B cell (primary cell): ENCODE measurements at places on chromosomes 2 and 18. TPM values are rescaled to one million over a fixed set of nuclear protein-coding genes. Genes with fewer than 3 reads are reported as not detected.

INO80B gene
- 77.5 and 78.6 TPM in 2 replicates for total RNA-seq

POTEE gene
- 0.07 TPM in 2 replicates for total RNA-seq

SLC8A1 gene
- total RNA-seq, result 0.12 and 0.20 TPM in 2 replicates

GPBAR1 gene
- total RNA-seq, result 0.81 and 1.5 TPM in 2 replicates

GULP1 gene
- total RNA-seq, result not detected in 2 replicates

DNA sequence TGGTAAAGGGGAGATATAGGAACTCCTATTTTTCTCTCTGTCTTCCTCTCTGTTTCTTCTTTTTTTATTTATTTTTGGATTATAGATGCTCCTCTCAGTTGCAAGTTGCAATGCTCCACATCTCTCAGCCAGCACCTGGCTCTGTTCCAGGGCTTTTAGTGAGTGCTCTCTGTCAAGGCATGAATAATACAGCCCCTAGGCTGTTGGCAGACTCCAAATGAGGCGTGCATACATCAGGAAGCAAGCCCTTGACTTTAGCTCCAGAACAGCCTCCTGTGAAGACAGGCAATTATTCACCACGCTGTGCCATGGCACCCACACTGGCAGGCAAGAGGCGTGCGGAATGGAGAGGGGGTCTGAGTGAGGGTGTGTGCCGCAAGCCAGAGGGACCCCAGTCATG is 228.1 kb upstream of the PXDN start:
- H3K4me3 ChIP-seq, result no peak overlapping the region
- H3K36me3 ChIP-seq, result no peaks in the 10 kb centered on the region

DNA sequence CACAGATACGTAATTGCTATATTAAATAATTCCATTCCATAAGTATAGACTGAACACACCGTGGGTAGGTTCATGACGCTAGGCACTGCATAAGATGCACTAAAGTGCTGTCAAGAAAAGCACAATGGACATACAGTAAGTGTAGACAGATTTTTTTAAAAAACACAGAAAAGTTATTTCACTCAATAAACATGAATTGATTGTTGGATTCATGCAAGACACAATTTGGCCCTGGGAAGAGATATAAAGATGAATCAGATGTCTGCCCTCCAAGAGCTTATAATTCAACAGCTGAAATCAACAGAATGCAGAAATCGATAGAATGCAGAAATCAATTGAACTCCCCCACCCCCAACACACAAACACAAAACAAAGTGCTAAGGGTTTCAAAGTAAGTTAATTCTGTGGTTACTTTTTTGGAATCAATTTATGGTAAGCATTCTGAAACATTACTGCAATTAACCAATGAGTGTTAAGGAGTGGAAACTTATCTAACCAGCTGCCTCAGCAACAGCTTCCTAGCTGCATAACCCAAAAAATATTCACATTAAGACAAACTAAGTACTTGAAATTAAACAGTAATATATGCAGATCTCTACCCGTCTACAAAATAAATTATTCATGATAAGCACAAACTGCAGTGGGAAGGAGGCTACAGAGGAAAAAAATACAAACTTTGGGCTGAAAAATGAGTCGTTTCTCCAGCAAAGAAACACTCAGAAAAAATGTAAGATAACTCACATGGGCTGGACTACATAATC is 1.6 kb downstream of the NBAS start:
- no peak overlapping the region for H3K27ac ChIP-seq
- peaks cover 15% of the 10 kb centered on the region for H3K4me1 ChIP-seq
- H3K27me3 ChIP-seq, result no peaks in the 10 kb centered on the region
- peaks cover 3% of the 10 kb centered on the region for H3K36me3 ChIP-seq

DNA sequence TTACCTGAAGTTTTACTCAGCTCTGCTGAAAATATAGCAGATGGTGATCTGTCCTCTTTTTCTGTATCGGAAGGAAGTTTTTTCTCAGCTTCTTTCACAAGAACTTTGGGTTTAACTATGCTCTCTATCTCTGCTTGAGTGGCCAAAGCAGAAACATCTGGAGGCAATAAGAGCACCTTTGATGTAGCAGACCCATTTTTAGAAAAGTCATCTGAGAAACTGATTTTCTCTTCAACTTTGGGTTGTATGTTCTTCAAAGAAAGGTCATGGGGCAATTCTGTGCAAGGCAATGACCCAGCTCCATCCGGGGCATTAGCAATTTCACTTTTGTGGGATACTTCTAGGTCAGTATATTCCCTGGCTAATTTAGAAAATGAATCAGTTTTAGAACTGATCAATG is 25.2 kb downstream of the RTN4 start:
- H3K4me1 ChIP-seq, result peaks cover 26% of the 10 kb centered on the region
- H3K4me3 ChIP-seq, result no peak overlapping the region

DNA sequence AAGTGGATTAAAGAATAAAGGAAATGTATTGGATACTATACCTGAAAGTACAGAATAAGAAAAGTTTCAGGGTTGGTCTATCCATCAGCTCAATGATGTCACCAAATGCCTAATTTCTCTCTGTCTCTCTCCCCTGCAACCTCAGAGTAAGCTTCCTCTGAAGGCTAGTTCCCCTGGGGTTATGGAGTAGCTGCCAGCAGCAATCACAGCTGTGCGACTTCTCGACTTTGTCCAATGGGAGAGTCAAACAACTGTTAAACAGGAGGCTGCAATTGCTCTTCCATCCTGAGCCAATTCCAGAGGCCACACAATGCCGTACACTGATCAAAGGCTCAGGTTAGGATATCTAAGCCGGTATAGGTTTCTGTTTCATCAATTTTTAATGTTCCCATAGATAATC is 95.3 kb upstream of the FANCL start:
- no peak overlapping the region for H3K27ac ChIP-seq
- no peak overlapping the region for H3K4me3 ChIP-seq
- H3K27me3 ChIP-seq, result no peaks in the 10 kb centered on the region

DNA sequence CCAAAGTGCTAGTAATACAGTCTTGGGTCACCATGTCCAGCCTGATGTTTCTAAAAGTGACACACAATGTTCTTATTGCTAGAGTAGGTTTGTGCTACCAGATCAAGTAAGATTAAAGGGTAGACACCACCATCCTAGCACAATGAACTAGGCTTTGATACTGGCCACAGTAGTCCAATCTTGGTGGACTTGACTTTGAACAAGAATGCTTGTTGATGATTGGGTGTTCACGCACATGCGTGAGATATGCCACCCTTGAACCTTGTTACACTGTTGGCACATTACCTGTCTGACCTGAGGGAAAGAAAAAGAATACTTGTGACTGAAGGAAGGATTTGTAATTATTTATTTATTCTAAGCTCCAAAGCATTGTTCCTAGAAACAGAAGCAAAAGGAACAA is 72.1 kb upstream of the EMILIN2 start:
- H3K4me3 ChIP-seq, result no peak overlapping the region
- no peak overlapping the region for H3K27ac ChIP-seq
- DNase-seq, result no peak
- H3K4me1 ChIP-seq, result no peaks in the 10 kb centered on the region
- H3K36me3 ChIP-seq, result peaks cover 33% of the 10 kb centered on the region

GRCh38 chr2:62217970-62218369 is 22.1 kb downstream of the B3GNT2 start:
- no peak overlapping the region for H3K4me3 ChIP-seq
- DNase-seq, result no peak
- peaks cover 8% of the 10 kb centered on the region for H3K4me1 ChIP-seq
- H3K27ac ChIP-seq, result no peak overlapping the region
- peaks cover 1% of the 10 kb centered on the region for H3K36me3 ChIP-seq

DNA sequence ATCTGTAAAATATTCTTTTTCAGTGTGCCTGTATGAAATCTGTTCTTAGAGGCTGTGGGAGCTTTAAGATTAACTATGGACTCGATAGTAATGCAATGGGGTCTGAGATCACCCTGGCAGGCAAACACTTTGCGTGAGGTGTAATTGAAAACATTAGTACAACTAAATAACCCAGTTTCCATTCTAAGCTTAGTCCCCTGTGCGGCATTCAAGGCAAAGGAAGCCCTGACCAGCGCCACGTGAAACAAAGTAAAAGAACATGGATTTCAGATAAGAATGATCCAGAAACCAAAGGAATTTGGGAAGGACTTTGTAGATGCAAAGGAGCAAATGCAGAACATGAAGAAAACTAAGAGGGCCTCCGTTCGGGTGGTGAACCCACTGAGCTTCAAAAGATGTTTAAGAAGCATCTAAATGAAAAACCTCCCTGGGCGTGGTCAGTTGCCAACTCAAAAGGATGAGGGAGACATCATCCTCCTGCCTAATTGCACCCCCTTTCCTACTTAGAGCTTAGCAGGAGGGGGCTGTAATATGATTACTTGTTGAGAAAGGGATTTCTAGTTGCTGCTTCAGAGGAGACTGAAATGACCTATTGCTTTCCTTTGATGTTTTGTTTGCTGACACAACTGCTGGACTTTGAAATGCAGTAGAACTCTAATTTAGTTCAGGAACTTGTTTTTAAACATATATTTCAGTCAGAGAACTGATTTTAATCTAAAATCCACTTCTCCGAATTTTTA is 7.9 kb upstream of the CETN1 start:
- no peaks in the 10 kb centered on the region for H3K36me3 ChIP-seq
- no peak overlapping the region for H3K4me3 ChIP-seq
- no peak for DNase-seq
- H3K27ac ChIP-seq, result no peak overlapping the region
- no peaks in the 10 kb centered on the region for H3K4me1 ChIP-seq

DNA sequence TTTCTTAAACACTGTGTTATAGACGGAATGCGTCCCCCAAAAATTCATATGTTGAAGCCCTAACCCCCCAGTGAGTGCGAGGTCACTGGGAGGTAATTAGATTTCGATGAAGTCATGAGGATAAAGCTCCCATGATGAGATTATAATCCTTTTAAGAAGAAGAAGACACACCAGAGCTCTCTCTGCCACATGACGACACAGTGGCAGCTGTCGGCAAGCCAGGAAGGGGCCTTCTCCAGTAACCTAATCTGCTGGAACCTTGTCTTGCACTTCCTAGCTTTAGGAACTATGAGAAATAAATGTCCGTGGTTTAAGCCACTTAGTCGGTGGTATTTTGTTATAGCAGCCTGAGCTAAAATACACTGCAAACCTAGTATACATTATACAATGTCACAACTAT is 12.3 kb downstream of the TMEM237 start:
- no peak for DNase-seq
- no peak overlapping the region for H3K27ac ChIP-seq
- H3K36me3 ChIP-seq, result no peaks in the 10 kb centered on the region
- no peaks in the 10 kb centered on the region for H3K27me3 ChIP-seq
- no peak overlapping the region for H3K4me3 ChIP-seq
- H3K4me1 ChIP-seq, result no peaks in the 10 kb centered on the region

DNA sequence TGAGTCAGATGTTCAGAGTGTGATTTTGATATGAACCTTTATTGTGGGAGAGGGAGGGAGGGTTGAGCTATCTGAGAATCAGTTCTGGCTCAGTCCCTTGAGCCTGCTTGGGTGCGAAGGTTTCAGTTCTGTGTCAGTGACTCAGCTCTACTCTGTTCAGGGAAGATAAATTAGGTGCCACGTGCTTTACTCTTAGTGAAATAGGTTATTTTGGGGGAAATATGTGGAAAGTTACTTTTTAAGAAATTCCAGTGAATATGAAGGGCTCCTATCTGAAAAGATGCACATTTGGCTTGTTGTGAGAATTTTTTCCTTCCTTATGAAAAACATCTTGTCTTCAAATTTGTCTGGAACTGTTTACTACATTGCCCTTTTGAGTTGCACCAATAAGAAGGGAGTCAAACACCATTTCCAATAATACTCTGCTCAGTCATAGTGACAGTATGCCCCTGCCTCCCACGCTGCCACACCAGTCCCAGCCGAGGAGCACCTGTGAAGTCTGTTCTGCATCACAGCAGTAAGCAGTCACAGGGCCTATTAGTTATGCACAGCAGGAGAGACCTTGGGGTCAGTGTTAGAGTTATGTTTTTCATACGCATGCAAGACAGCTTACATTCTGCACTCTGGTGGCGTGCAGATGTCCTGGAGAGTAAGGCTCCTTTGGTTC is 32.8 kb upstream of the DNAH7 start:
- H3K27ac ChIP-seq, result peak overlapping the region; percentile 49
- DNase-seq, result peak; percentile 67
- no peak overlapping the region for H3K4me3 ChIP-seq
- no peaks in the 10 kb centered on the region for H3K36me3 ChIP-seq
- H3K4me1 ChIP-seq, result peaks cover 48% of the 10 kb centered on the region

GRCh38 chr2:240403396-240404104 is 31.9 kb upstream of the GPC1 start:
- H3K36me3 ChIP-seq, result no peaks in the 10 kb centered on the region
- H3K4me1 ChIP-seq, result no peaks in the 10 kb centered on the region
- H3K27ac ChIP-seq, result no peak overlapping the region
- DNase-seq, result no peak
- no peak overlapping the region for H3K4me3 ChIP-seq

DNA sequence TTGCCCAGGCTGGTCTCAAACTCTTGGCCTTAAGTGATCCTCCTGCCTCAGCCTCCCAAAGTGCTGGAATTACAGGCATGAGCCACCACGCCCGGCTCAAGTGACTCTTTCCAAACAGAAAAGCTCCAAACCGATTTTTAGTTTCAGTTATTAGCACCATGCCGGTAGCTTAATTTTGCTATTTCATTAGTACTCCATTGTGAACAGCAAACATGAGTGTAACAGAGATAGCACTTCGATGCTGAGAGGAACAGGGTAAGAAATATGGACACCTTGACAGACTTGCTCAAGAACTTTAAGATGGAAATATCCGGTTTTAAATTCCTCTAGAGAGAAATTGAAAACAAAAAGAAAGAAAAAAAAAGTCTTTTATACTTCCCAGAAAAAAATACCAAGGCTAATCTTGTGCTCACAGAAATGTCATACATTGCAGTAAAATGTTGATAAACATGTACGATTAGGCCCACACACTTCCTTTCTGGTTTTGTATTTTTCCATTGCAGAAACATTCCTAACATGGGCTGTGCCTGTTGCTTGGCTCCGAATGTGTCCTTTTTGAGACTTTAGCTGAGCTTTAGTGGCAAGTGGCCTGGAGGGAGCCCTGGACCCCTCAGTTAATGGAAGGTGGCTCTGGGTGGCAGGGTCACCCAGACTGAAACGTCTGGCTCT is 18.3 kb downstream of the FHL2 start:
- H3K4me3 ChIP-seq, result no peak overlapping the region
- no peak for DNase-seq
- H3K4me1 ChIP-seq, result no peaks in the 10 kb centered on the region
- H3K36me3 ChIP-seq, result no peaks in the 10 kb centered on the region
- no peaks in the 10 kb centered on the region for H3K27me3 ChIP-seq

- DNase-seq, result no peak
- H3K4me1 ChIP-seq, result peaks cover 24% of the 10 kb centered on the region
- no peak overlapping the region for H3K27ac ChIP-seq
- H3K36me3 ChIP-seq, result no peaks in the 10 kb centered on the region
- no peak overlapping the region for H3K4me3 ChIP-seq
These were observed 11.9 kb downstream of the MREG start for GRCh38 chr2:216001216-216002100.

GRCh38 chr2:102848366-102848839 is 86.6 kb downstream of the TMEM182 start:
- no peak for DNase-seq
- H3K36me3 ChIP-seq, result no peaks in the 10 kb centered on the region
- H3K4me3 ChIP-seq, result no peak overlapping the region
- H3K4me1 ChIP-seq, result no peaks in the 10 kb centered on the region
- peaks cover 4% of the 10 kb centered on the region for H3K27me3 ChIP-seq
